ENCODE measurements at places on chromosomes 7 and 10. TPM values are rescaled to one million over a fixed set of nuclear protein-coding genes. Genes with fewer than 3 reads are reported as not detected.

SYT15B gene
- 3.6 TPM for total RNA-seq

SLC13A1 gene
- total RNA-seq, result not detected

C10orf53 gene
- total RNA-seq, result not detected

TMEM196 gene
- total RNA-seq, result not detected

GCK gene
- total RNA-seq, result not detected

HSPA14 gene
- total RNA-seq, result 35.1 TPM

FOXI2 gene
- total RNA-seq, result not detected

OGDH gene
- 28.4 TPM for total RNA-seq

EN2 gene
- total RNA-seq, result 1.0 TPM

MALRD1 gene
- total RNA-seq, result not detected

KLF14 gene
- 0.05 TPM for total RNA-seq

UNCX gene
- total RNA-seq, result 0.09 TPM

TBXAS1 gene
- 10.4 TPM for total RNA-seq

MEST gene
- total RNA-seq, result 39.6 TPM

OPN1SW gene
- total RNA-seq, result not detected

RBM28 gene
- 54.4 TPM for total RNA-seq

SFTPA1 gene
- not detected for total RNA-seq

NMT2 gene
- 29.1 TPM for total RNA-seq

FAM25A gene
- total RNA-seq, result not detected

NKX2-3 gene
- total RNA-seq, result 0.07 TPM

HOXA10 gene
- total RNA-seq, result 7.5 TPM

AUTS2 gene
- total RNA-seq, result 5.1 TPM

MOGAT3 gene
- not detected for total RNA-seq

CNPY1 gene
- not detected for total RNA-seq

GOLGA7B gene
- total RNA-seq, result 4.0 TPM

DGKB gene
- total RNA-seq, result not detected

CLRN3 gene
- total RNA-seq, result not detected

DPYSL4 gene
- total RNA-seq, result 19.1 TPM

IKZF1 gene
- not detected for total RNA-seq

VSTM4 gene
- 0.36 TPM for total RNA-seq

VIPR2 gene
- not detected for total RNA-seq

SLC16A12 gene
- total RNA-seq, result not detected

MRC1 gene
- total RNA-seq, result not detected

MEOX2 gene
- total RNA-seq, result not detected

NPM3 gene
- total RNA-seq, result 104 TPM

TTYH3 gene
- total RNA-seq, result 45.4 TPM

PRKRIP1 gene
- 21.5 TPM for total RNA-seq

AKR1E2 gene
- total RNA-seq, result 6.3 TPM

KLLN gene
- total RNA-seq, result 0.51 TPM

NKX1-2 gene
- total RNA-seq, result 0.05 TPM

PDE6C gene
- not detected for total RNA-seq

PRSS1 gene
- total RNA-seq, result not detected

NUTM2E gene
- total RNA-seq, result 0.59 TPM

CHN2 gene
- not detected for total RNA-seq

RHOBTB1 gene
- 6.9 TPM for total RNA-seq

RBM17 gene
- 129 TPM for total RNA-seq
